Amniotic stem cell (primary cell): ENCODE measurements at places on chromosomes 5 and 9.

DNA sequence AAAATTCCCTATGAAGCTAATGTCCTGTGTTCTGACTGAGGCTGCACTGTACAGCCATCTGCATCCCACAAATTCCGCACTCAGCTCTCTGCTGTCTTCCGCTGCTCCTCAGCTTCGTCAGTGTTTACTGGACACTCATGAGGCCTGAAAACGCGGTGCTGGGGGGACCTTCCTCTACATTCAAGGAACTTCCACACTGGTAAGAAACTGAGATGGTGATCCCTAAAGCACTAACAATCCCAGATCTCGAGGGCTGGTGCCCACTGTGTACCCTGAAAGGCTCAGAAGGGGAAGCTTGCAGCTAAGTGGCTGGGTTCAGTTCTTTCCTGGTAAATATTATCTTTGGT, 117.9 kb downstream of the NRG2 start:
- no peak for DNase-seq

GRCh38 chr9:85224301-85224700, 517.5 kb downstream of the AGTPBP1 start:
- no peak for DNase-seq

GRCh38 chr5:135445306-135445985, 1.7 kb downstream of the DCANP1 start:
- no peak for DNase-seq

DNA sequence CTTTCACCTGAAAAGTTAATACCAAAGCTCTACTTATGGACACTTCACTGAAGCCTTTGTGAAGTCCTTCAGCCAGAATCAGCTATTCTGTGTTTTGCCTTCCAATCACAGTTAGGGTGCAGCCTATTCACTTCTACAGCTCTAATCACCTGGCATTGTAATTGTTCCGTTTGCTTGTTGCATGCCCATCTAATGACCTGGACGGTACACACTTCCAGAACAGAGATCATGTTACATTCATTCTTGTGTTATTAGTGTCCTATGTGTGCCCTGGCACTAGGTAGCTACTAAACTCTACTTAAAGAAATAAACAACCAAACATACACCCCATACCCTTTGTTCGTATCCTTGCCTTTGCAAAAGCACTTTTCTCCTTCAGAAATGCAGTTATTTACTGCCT, 1162.9 kb upstream of the WWC1 start:
- no peak for DNase-seq

DNA sequence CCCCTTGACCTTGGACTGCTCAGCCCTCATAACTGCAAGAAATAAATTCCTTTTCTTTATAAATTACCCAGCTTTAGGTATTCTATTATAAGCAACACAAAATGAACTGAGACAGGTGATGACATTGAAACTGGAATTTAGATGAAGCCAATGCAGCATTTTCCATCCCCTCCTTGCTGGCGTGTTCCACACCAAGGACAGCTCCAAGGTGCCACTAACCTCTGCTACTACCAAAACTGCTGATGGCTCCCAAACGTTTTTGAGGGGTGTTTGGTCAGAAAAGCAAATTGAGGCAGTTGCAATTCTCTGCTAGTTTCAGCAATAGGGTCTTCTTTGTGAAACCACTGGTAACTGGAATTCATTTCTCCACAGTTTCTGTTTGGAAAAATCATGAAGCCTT, 124.8 kb downstream of the DRD1 start:
- no peak for DNase-seq

GRCh38 chr9:86342269-86342668, 11.9 kb downstream of the TUT7 start:
- DNase-seq: no peak

DNA sequence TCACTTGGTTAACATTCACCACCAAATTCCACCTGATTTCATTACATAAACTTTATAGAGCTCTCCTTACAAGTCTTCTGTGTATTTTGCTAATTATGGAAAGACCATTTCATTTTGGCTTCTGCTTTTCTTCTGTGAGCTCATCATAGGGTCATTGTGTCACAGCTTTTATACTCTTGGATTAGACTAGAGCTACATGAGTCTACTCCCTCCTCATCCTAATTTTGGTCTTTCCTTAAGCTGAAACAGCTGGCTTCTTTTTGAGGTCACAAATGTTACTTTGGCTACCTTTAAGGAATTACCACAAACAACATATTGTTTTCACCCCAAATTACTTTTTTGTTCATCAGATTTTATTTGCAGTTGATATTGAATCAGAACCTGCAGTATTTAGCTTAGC, 103.0 kb downstream of the NPR3 start:
- no peak for DNase-seq

DNA sequence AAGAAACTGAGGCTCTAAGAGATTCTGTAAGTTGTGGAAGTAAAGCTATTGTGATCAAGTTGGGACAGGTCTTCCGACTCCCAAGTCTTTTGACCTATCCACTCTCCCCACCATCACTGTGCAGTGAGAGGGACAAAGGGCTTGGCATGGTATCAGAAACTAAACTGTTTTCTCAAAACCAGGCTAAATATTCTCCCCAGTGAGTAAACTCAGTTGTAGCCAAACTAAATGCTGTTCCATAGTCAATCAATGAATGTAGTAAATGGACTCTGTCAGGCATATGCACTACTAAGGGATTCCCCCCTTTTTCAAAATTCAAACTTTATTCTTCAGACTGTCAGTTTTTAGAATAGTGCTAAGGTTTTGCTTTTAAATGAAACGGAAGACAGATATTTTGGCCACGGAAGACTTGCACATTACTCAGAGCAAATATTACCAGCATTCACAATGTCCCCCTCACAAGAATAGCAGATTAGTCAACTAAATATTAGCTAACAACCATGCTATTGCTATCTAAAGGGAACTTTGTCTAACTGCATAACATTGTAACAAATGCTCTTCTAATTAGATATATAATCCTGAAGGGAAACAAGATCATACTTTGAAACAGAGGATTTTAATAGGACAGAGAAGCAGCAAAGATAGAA, 7.1 kb downstream of the PRKAA1 start:
- DNase-seq: no peak

DNA sequence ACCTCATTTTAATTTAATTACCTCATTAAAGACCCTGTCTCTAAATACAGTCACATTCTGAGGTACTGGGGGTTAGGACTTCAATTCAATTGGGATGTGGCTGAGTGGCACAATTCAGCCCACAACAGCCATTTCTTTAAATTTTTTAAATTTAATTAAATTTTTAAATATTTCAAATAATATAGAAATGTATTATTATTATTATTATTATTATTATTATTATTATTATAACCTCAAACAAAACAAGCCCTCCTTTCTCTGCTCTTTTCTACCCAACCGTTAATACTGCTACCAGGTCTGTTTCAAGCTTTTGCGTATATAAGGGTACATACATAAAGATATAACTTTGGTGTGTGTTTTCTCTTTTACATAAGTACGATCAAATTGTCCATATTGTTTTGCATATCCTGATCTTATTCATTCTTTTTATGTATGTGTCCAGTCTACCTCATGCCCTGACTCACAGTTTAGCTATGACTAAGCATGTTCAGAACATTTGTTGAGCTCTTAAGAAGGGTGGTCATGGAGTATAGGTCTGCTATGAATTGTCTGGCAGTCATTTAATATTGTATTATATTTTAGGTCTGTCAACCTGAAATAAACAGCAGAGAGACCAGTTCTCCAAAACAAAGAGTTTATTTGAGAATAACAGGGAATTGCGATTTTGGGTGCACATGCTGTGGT, 16.1 kb upstream of the RAB14 start:
- no peak for DNase-seq

- no peak for DNase-seq
Observed at GRCh38 chr9:31334837-31335528, 1049.5 kb upstream of the ACO1 start.

- no peak for DNase-seq
Observed at GRCh38 chr5:180920710-180921109, 21.8 kb downstream of the BTNL8 start.

DNA sequence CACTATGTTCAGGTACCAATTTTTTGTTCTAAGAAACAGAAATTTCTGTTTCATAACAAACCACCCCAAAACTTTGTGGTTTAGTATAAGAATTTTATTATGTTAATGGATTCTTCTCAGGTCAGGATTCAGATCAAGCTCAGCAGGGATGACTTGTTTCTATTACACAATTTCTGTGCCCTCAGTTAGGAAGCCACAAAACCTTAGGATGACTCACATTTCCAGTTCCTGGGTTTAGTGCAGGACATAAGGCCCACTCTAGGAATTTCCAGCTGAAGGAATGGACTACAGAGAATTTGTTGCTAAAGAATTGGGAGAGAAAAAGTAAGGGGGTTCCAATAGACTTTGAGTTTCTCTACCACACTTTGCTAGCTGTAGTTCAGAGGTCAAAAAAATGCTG, 629.3 kb downstream of the ANXA1 start:
- peak; percentile 67 for DNase-seq

DNA sequence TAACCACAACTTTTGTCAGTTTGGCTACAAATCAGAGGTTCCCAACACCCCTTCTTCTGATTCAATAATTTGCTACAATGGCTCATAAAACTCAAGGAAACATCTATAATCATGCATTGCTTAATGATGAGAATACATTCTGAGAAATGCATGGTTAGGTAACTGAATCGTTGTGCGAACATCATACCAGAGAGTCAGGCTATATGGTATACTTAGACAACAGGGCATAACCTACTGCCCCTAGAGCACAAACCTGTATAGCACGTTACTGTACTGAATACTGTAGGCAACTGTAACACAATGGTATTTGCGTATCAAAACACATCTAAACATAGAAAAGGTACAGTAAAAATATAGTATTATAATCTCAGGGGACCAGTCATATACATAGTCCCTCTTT, 31.0 kb upstream of the RNF38 start:
- no peak for DNase-seq

DNA sequence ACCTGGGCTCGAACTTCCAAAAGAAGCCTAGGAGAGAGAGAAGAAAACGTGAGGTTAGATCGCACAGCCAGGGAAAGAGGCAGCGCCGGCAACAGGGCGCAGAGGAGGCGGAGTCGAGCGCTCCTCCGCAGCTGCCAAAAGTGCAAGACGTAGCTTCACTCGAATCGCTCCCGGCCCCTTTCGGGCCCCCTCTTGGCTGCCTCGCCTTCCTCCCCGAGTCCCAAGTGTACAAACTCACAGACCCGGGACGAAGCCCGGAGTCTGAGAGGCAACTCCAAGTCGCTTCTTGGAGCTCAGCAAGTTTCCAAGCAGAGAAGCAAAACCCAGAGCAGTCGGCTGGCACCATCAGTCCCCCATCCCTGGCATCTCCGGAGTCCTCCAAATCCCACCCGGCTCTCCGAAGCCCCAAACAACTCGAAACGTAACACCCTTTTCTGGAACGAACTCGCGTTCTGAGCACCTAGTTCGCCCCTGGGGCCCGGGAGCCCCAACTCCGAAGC, 1.2 kb downstream of the MIER3 start:
- peak; percentile 68 for DNase-seq

DNA sequence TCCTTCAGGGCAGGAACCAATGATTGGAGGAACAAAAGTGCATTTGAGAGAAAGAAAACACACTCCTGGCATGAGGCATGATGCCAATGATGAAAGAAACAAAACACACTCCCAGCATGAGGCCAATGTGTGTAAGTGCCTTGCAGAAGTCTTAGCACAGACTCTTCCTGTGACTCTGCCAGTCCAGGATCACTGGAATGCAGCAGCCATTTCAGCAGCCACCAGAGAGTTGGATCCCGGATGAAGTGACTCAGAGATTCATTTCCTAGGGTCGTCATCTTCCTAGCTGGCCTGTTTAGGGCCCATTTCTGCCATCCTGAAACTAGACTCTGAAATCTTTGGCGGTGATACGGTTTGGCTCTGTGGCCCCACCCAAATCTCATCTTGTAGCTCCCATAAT, 212.5 kb downstream of the CFAP90 start:
- no peak for DNase-seq

DNA sequence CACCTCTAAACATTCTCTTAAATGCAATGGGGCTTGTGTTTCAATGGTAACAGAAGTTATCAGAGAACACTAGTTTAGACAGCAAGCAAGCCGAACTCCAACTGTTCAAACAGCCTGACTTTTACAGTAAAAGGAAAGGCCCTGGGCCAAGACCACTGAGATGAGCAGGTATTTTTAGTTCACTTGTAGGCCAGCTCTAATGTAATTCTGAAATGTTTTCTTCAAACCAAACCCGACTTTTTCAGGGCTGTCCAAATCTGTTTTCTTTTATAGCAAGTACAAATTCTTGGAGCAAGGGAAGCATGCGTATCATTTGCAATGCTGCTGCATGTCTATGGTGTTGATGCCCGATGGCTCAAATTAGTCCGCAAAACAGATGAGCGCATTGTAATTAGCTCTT, 192.9 kb downstream of the SLF1 start:
- DNase-seq: no peak

- DNase-seq: no peak
Observed at GRCh38 chr9:128096616-128097536, 28.8 kb downstream of the SLC25A25 start.

GRCh38 chr5:64074533-64074932, 91.1 kb upstream of the RNF180 start:
- DNase-seq: no peak

DNA sequence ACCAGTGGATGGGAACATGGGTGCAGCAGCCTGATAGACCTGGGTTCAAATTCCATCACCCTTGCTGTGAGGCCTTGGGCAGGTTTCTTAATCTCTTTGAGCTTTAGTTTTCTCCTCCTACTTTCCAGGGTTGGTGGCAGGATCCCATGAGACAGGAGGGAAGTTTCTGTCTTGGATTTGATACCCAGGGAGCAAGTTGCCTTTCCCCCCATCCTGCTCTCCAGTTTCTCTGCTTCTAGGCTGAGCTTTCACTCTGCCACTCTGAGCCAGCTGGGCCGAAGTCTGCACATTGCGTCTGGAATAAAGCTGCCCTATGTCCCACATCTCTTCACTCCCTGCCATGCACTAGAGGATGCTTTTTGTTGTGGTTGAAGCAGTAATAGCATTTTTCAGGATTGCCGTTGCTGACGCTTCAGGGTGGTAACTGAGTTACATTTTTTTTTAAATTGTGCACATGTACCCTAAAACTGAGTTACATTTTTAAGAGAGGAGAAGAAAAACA, 40.5 kb upstream of the ANGPTL2 start:
- no peak for DNase-seq

DNA sequence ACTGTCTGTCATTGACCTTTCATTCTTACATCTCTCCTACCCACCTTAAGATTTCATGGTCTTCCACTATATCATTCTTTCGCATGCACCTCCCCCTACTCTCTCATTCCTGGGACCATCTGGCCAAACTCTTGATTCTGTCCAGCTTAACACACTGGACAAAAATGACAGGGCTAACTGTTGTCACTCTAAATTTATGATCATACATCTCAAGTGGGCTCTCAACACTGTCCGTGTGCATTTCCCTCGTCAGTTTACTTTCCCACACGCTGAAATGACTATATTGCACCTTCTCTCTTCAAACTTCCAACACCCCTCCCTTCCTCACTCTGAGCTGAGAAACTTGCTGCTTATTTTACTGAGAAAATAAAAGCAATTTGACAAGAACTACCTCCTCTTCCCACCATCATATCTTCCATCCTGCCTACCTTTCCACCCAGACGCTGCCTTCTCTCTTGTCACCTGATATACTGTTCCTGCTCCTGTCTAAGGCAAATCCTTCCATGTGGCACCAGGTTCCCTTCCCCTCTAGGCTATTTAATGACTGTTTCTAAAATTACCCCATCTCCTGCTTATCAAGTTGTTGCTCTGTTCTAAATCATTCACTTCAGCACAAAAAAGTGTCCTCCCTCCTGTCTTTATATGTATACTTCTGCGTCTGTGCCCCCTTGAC, 8.1 kb upstream of the KLF9 start:
- no peak for DNase-seq

- DNase-seq: no peak
Observed at GRCh38 chr9:27304521-27304920, 7.6 kb upstream of the EQTN start.

GRCh38 chr5:83433891-83434290, 37.7 kb upstream of the VCAN start:
- DNase-seq: no peak
